ENCODE measurements at places on chromosomes 3 and 15.

DNA sequence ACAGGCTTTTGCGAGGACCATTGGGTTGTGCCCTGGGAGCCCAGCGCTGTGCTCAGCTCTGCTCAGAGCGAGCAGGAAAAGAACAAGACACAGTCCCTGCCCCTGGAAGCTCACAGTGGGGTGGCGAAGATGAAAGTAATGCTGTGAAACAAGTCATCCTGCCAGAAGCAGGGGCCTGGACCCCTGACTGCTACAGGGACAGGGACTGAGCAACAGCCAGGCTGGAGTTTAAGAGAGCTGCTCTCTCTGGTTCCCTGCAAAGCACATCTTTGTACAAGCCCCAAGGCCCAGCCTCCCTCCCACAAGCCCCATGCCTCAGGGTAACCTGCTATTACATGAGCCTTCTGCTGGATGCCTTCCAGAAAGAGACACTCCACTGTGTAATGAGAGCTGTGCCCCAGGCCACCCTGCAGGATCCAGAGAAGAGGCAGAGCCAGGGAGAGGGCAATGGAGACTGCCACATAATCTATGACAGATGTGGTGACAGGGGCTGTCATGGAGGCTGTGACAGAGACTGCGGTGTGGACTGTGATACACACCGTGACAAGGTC lies 7.1 kb upstream of the HCN4 start:
- DNase-seq = no peak

GRCh38 chr3:6262010-6262409 lies 598.9 kb upstream of the GRM7 start:
- DNase-seq = no peak

GRCh38 chr15:101428758-101429157 lies 60.7 kb downstream of the PCSK6 start:
- no peak for DNase-seq

DNA sequence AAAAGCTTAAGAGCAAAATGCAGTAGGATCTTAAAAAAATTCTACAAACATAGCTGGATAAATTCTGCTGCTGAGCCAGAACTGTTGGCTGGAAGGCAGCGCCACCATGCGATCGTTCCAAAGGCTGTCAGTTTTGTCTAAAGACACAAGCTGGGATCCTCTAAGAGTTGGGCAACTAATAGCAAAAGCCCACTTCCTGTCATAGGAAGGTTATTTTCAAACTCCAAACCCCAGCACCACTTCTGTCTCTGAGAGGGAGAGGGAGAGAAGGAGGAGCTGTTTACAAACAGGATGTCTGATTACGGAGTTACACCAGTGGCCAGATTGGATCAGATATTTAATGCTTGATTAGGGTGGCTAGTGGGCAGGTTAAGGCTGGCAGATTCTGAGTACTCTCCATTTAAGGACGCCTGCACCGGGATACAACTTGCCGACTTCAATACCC lies 44.0 kb downstream of the EIF4E3 start:
- peak; percentile 77 for DNase-seq

GRCh38 chr15:63061975-63062374 lies 19.4 kb downstream of the TPM1 start:
- no peak for DNase-seq

GRCh38 chr3:186544281-186544680 lies at the start of gene CRYGS:
Gene CRYGS (minus strand): TSS chr3:186544380. CDS start chr3:186544326, 54 bp downstream.
- DNase-seq = no peak

DNA sequence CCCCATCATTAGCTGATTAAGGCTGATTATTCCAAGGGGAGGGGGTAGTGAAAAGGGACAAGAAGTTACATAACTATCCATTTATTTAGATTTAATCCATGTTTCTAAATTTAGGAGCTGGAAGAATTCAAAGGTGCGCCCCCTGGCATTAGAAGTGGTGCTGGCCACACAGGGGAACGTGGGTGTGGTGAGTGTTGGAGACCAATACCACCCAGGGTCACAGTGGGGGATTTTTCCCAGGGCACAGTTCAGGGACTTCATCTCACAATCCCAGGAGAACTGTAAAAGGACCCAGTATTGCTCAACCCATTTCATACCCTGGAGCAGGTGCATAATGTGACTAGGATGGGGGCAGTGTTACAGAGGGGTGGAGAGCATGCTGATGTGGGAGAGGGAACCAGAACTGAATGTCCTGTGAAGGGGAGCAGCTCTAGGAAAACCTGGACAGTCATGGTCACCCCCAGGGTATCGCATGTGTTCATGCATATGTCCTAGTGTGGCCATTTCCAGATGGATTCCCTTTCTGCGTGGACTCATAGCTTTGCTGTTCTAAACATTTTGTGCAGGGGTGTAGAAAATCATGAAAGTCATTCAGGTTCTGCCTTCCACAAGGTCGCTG lies 110.3 kb downstream of the LSM3 start:
- DNase-seq = no peak

DNA sequence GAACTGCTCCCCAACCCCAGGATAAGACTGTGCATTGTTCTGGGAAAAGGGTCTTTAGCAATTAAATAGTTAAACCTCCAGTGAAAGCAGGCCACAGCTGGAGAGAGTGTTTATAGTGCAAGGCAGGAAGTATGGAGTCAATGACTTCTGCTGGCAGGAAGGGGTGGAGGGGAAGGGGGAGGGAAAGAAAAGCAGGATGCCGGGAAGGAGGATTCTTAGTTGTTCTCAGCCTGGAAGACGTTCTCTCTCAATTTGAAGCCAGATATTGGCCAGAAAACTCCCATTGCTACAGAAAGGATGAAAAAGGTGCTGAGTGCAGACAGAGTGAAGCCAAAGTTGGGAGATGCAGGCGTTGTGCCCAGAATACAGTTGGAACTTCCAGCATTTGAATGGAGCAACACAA lies 35.7 kb upstream of the ACTL6A start:
- DNase-seq = no peak

GRCh38 chr15:76467136-76467535 lies 130.6 kb downstream of the ISL2 start:
- DNase-seq = no peak

GRCh38 chr3:138408751-138409570 lies 25.5 kb upstream of the ESYT3 start:
- DNase-seq = no peak

- DNase-seq = no peak
These were observed 54.1 kb downstream of the NFKBIZ start for GRCh38 chr3:101903451-101903871.

- no peak for DNase-seq
These were observed 427.2 kb downstream of the ZIC1 start for GRCh38 chr3:147836330-147836729.

GRCh38 chr3:8769088-8769822 lies at the start of gene OXTR:
Gene OXTR (minus strand): TSS chr3:8769613. CDS start chr3:8768187, 1,426 bp downstream.
- no peak for DNase-seq

DNA sequence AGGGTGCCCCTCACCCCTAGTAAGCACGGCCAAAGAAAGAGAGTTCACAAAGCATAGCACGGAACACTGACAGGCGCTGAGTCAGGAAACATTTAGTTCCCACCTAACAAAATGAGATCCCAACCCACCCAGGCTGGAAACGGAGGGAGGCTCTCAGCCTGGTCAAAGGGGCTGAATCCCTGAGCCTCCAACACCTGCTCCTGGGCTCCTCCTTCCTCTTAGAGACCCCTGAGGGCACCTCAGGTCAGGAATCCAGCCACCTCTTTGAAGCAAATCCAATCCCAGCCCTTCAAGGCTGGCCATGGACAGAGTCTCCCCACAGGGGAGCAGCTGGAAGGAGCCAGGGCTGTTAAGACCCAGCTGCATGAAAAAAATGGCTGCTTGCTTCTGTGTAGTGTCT lies 154.4 kb upstream of the HES1 start:
- no peak for DNase-seq

- DNase-seq = no peak
These were observed 32.4 kb downstream of the MYL3 start for GRCh38 chr3:46830801-46831200.

GRCh38 chr3:54427501-54427900 lies 305.1 kb downstream of the CACNA2D3 start:
- DNase-seq = no peak

GRCh38 chr3:72343078-72343477 lies 505.2 kb downstream of the SHQ1 start:
- no peak for DNase-seq

DNA sequence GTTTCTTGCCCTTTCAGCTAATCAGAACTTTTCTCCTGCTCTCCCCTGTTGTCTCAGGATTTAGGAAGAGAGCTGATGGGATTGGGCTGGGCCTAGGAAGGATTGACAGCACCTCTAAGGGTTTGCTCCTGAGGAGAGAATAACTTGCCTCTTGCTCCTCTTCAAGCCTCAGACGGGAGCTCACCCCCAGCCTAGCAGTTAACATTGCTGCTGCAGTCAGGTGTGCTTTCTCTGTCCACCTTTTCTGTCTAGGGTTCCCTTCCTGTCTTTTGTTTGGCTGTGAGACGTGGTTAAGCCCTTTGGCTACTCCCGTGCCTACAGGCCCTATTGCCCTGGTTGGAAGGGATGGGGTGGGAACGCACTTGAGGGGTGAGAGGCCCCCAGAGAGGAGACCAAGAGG lies 20.1 kb downstream of the TMEM108 start:
- DNase-seq = no peak

DNA sequence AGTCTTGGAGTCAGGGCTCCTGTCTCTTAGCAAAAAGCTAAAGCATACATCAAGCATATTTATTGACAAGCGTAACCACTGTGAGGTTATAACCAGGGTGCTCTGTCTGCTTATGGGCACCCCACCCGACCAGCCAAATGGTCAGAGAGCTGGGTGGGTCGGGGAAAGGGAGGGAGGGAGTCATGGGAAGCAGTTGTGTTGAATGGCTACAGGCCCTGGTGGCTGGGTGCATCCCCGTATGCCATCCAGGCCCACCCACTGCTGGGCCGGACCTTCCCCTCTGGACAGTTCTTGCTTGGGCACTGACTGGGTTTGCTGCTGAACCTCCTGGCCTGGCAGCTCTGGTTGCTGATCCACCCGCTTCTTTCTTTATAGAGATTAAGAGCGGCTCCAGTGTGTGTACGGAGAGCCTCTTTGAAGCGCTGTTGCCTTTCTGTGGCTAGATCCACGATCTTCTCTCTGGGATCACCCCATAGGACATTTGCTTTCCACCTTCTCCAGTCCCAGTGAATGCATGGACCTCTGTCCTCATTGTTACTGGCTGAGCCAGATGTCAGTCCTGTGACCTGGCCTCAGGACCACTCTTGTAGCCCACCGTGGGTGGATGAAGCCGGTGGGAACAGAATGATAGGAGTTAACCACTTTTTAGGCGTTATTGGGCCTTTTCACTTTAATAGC lies 59.6 kb downstream of the SMAD3 start:
- DNase-seq = no peak

GRCh38 chr3:105354429-105354828 lies 12.3 kb upstream of the ALCAM start:
- no peak for DNase-seq

- DNase-seq = no peak
These were observed 10.2 kb upstream of the C15orf61 start for GRCh38 chr15:67510597-67511190.

DNA sequence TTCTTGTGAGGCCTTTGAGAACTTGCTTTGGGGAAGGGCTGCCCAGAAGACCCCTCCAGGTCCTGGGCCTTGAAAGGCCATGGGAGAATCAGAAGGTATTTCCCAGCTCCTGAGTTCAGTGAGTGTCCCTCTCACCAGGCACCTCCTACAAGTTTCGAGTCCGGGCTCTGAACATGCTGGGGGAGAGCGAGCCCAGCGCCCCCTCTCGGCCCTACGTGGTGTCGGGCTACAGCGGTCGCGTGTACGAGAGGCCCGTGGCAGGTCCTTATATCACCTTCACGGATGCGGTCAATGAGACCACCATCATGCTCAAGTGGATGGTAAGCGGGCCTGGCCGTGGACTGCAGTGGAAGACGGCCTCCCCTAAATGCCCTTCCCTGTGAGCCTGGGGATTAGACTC lies 68.3 kb downstream of the BOC start:
- DNase-seq = no peak

- DNase-seq = no peak
These were observed 118.8 kb upstream of the AZI2 start for GRCh38 chr3:28467414-28467813.

- DNase-seq = no peak
These were observed 8.3 kb upstream of the CAMP start for GRCh38 chr3:48215019-48215418.

DNA sequence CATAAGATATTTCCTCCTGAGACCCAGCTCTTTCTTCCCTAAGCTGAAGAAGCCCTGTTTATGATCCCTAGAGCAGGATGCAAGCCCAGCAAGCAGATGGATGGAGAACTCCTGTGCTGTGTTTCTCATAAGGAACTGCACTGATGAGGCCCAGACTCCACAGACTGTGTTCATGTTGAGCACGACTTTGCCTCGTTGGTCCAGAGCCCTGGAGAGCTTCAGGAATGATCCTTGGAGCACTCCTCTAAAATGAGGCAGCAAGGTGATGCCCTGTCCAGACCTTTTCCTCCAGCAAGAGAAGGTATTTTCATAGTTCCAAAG lies 83.8 kb downstream of the MYLK start:
- DNase-seq = no peak

GRCh38 chr3:152641198-152641597 lies 193.7 kb upstream of the P2RY1 start:
- no peak for DNase-seq

DNA sequence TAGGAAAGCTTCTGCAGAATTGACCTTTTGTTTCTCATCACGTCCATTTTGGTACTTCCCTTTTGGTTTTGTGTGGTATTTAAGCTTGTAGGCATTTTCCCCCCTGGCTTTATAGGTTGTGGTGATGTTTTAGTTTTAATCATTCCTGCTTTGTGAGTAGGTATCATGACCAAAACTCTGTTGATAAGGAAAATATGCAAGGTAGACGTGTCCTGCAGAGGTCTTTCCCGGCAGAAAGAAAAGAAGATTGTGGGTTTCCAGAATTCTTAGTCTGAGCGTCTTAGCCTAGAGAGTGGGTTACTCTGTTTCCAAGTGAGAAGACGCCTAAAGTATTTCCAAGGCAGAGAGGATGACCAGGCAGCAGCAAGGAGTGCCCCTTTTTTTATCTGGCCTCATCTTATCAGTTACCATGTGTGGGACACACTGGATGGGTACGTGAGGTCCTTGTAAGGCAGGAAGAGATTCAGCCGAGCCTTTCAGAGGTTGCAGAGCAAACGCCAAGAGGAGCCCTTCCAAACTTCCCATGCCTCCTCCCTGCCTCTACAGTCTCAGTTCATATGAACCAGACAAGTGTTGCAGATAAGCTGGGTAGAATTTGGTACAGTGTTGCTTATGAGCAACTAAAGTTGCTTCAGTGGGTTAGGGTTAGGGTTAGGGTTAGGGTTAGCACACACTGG lies 58.8 kb downstream of the ARNT2 start:
- no peak for DNase-seq

DNA sequence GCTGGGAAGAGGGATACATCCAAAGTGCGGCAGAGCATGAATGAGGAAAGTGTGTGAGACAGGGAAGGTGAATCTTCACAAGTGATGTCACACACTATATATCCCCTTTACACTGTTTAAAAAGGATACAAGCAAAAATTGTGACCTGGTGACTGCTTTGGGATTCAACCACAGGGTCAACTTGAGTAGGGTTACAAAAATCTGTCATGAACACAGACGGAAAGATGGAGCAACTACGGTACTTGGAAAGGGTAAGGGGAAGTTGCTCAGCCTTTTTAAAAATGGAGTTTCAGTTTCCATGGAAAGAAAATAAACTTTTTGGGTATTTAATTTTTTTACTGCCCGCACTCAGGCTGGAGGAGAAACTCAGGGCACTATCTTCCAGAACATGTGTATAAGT lies 60.3 kb downstream of the B3GNT5 start:
- no peak for DNase-seq
